ENCODE measurements at places on chromosomes 3 and 15.

GRCh38 chr15:29159771-29160455, 109.7 kb downstream of the NSMCE3 start:
- no peaks in the 10 kb centered on the region for H3K27me3 ChIP-seq
- no peak overlapping the region for H3K4me3 ChIP-seq
- no peak overlapping the region for H3K27ac ChIP-seq
- H3K36me3 ChIP-seq, result no peaks in the 10 kb centered on the region

DNA sequence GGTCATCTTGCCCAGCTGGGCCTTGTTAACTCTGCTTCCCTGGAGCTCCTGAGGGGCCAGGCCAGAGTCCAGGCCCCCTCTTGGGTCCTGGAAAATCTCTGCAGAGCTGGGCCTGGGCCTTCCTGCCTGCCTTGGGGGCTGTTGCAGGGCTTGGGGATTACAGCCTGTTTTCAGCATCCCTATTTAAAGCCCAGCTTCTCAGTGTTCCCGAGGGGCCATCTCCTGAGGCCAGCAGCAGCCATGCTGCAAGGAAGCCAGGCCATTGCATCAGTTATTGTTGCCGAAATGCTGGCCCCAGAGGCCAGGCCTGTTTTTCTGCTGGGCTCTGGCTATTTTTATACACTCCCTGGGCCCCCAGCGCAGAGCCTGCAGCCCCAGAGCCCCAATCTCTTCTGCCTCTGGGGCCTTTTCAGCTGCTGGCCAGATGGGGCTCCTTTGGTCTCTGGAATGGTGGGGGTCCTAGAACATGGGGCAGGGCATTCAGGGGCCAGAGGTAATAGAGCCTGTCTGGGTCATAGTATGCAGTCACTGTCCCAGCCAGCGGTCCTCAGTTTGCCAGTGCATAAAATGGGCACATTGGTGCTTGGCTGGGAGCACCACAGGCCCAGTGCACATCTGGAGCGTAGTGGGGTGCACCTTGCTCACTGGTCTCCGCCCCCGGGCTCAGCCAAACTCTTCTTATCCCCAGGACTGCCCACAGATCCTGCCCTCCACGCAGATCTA, 28.5 kb downstream of the PLXNA1 start:
- no peak for DNase-seq
- no peak overlapping the region for H3K4me3 ChIP-seq
- no peaks in the 10 kb centered on the region for H3K27me3 ChIP-seq
- H3K4me1 ChIP-seq, result peaks cover 8% of the 10 kb centered on the region

DNA sequence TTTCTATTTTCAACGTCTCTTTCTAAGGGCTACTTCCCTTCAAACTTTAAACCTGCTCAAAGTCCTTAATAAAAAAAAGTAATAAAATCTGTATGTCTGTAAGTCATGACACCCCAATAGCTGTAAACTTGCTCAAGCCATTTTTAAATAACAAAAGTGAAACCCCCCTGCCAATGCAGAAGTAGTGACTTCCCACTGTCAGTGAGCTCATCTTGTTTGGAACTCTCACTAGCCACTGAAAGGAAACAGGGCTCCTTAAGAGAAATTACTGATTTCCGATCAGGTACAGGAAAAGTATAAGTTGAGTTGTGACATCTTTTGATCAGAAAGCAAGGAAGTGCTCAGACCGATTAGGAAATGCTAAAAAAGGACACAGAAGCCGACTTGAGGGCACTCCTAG, 27.6 kb upstream of the GPR171 start:
- H3K4me3 ChIP-seq, result no peak overlapping the region
- H3K4me1 ChIP-seq, result peaks cover 12% of the 10 kb centered on the region
- H3K36me3 ChIP-seq, result no peaks in the 10 kb centered on the region
- no peak overlapping the region for H3K27ac ChIP-seq
- no peak for DNase-seq

DNA sequence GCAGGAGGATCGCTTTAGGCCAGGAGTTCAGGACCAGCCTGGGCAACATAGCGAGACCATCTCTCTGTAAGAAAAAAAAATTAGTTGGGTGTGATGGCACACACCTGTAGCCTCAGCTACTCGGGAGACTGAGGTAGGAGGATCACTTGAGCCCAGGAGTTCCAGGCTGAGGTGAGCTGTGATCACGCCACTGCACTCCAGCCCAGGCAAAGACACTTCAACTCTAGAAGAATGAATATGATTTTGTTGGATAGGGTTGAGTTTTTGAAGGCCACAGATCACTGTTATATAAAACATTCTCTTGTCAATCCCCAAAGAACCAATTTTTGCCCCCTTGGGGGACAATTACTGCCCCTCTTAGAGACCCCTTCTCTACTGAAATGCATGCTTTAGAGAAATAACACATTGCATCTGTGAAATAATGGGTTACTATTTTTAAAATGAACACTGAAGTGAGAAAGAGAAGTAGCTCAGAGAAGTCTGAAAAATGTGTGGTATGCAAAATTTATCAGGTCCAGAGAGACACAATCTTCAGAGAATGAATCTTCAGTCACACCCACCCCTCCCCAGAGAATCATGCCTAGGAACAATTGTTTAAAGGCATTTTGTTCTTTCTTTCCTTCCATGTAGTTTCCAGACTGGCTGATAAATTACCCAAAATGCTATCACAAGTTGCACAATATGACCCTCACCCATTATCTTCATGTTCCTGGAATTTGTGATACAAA, 42.7 kb downstream of the METTL6 start:
- no peak for DNase-seq
- no peak overlapping the region for H3K4me3 ChIP-seq
- no peaks in the 10 kb centered on the region for H3K27me3 ChIP-seq
- H3K4me1 ChIP-seq, result no peaks in the 10 kb centered on the region
- H3K36me3 ChIP-seq, result peaks cover 9% of the 10 kb centered on the region

DNA sequence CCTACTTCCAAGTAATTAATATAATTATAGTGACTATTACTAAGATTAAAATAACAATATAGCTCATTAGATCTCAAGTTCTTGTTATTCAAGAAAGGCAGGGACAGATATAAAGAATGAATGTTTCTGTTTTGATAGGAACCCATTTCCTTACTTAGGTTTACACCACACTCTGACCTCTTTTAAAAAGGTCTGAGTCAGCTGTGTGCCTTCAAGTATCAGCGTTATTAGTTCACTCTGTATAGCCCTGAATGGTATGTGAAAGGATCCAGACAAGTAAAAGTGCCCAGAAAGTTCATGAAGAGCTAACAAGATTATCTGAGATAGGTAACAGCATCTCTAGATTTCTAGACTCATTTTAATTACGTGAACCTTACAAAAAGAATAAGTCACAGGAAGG, 28.9 kb downstream of the PDCD10 start:
- peaks cover 8% of the 10 kb centered on the region for H3K4me1 ChIP-seq
- DNase-seq, result no peak
- no peak overlapping the region for H3K27ac ChIP-seq
- H3K36me3 ChIP-seq, result peaks cover 33% of the 10 kb centered on the region
- H3K4me3 ChIP-seq, result no peak overlapping the region
